Cerebellar nuclear complex (tissue), 1 donor: ENCODE measurements at places on chromosomes 2 and 18.

- DNase-seq = no peak
These were observed 4.2 kb upstream of the MYO7B start for GRCh38 chr2:127531221-127531648.

- DNase-seq = no peak
These were observed 1518.3 kb downstream of the RPIA start for GRCh38 chr2:90209806-90210205.

- DNase-seq = no peak
These were observed 39.4 kb downstream of the ACOXL start for GRCh38 chr2:110771547-110772382.

- no peak for DNase-seq
These were observed 47.5 kb upstream of the SP3 start for GRCh38 chr2:174012347-174013314.

DNA sequence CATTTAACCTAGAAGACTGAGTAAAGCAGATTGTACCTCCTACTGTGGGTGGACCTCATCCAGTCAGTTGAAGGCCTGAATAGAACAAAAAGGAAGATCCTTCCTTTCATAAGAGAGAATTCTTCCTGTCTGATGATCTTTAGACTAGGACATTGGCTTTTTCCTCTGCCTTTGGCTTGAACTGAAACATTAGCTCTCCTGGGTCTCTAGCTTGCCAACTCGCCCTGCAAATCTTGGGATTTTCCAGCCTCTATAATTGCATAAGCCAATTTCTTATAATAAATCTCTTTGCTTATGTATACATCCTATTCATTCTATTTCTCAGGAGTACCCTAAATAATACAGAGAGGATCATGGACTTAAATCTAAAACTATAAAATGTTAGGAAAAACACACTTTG lies 6.2 kb upstream of the KDSR start:
- no peak for DNase-seq

- no peak for DNase-seq
These were observed 386.3 kb downstream of the CTNNA2 start for GRCh38 chr2:79899196-79899595.

GRCh38 chr2:137123226-137123625 lies 357.9 kb downstream of the THSD7B start:
- no peak for DNase-seq

DNA sequence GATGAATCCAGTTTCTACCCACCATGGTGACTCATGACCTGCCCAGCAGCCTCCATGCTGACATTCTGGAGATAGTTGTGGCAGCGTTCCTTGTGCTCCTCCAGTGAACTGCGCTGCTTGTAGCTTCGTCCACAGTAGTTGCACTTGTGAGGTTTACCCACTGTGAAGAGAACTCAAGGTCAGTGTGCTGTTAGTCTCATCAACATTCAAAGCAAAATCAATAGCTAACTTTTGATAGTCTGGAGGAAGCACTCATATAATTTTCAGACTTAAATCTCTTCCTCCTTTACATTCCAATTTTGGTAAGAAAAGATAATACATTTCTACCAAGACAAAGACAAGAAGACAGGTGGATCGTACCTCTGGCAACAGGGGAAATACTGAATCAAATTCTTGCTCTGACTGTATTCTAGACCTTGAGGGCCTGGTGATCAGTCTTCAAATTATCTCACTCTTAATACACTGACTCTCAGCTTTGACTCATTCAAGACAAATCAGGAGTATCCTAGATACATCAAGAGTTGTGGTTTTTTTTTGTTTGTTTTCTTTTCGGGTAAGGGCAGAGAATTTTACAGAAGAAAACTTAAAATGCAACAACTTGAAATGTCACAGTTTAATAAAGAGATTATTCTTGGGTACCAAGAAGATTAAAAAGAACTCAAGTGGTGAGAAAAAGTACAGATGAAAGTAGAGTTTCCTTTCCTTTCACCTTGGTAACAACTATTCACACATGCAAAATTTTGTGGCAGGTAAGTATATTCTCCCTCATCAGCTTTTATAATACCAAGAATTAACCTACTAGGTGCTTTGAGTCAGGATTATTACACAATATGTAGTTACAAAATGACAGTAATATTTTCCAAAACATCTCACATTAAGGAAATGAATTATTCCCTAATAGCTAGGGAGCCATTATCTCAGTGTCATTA lies 129.2 kb downstream of the IKZF2 start:
- DNase-seq = no peak

DNA sequence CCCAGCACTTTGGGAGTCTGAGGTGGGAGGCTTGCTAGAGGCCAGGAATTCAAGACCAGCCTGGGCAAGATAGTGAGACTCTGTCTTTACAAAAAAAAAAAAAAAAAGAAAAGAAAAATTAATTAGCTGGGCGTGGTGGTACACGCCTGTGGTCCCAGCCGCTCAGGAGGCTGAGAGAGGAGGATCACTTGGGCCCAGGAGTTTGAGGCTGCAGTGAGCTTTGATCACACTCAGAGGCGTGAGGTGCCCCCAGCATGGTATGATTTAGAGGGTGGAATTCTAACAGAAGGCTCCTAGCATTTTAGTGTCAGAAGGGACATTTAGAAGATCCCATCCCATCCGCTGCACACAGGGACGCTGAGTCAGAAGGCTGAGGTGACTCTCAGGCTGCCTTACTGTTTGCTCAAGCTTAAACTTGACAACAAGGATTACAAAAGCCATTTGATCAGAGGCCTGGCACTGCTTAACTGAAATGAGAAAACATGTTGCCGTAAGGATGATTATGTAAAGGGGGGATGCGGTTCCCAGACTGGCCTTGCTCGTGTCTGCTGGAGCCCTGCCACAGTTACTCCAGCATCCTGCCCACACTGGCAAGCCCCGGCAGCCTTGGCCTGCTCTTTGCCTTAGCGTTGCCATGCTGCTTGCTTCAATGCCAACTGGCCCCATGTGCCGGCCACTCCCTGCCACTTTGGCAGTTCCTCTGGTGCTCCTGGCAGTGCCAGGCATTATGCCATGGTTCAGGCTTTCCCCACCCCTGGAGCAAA lies 45.6 kb upstream of the SLC1A4 start:
- DNase-seq = peak; percentile 96

GRCh38 chr2:36570416-36570815 lies 27.6 kb downstream of the FEZ2 start:
- no peak for DNase-seq
